ENCODE measurements at places on chromosomes 3 and 15.
A peak's percentile ranks its signal among the peaks of the same experiment; 100 is the strongest.

DNA sequence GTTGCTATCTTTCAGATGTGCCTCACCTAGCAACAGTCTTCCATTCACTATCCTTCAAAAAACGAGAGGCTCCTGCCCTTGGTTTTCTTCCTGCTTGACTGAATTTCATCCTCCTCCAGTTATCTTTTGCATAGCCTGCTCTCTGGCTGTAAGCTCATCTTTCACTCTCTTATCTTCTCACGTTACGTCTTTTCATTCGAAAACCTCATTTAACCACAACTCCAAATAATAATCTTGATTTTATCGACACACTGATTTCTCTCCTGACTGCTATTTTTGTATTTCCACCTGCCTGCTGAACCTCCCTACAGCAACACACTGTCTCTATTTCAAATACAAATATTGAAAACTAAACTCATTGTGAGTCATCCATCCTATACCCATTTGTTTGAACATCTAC is 230.7 kb upstream of the TMC3 start:
- DNase-seq, result no peak

DNA sequence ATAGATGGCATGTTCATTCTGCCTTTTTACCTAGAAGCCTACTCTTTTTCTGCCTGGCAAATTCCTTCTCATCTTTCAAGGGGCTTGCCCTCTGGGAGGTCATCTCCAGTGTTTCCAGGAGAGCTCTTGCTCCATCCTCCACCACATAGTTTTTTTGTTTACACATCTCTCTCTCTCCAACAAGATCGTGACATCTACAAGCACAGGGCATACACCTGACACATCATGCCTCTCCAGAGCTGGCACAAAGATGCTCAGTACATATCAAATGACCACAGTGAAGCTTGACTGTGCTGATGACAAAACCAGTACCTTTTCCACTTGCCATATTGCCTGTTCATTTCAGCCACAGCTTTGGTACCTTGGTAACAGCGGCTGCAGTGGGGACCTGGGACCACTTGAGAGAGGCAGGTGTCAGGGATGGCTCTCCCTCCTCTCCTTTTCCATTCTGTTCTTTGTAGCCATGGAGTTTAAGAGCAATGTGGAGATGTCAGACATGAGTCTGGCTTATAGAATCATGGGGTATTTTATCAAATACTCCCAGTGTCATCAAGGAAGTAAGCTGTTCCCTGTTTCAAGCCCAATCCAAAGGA is 15.4 kb downstream of the ALPK3 start:
- no peak for DNase-seq

- no peak for DNase-seq
These were observed 79.5 kb upstream of the EPHB3 start for GRCh38 chr3:184481984-184482671.

- no peak for DNase-seq
These were observed 185.1 kb upstream of the TPM1 start for GRCh38 chr15:62857411-62857853.

DNA sequence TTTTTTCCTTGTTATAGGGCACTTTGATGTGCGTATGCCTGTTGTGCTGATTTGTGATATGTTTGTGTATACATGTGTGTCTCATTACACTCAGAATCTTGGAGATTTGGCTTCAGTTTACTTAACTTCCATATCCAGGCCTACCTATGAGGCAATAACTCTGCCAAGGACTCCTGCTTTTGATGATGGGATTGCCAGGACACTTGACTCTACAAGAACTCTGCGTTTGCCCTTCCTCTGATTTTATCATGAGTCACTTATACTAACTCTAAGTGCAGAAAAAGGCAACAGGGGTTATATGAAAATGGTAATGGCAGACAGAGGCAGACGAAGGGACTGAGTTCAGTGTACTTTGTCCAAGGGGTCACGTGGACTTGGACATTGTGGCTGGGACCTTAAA is 33.6 kb downstream of the MCTP2 start:
- DNase-seq, result no peak

GRCh38 chr3:168865022-168865551 is 769.4 kb upstream of the GOLIM4 start:
- DNase-seq, result no peak

DNA sequence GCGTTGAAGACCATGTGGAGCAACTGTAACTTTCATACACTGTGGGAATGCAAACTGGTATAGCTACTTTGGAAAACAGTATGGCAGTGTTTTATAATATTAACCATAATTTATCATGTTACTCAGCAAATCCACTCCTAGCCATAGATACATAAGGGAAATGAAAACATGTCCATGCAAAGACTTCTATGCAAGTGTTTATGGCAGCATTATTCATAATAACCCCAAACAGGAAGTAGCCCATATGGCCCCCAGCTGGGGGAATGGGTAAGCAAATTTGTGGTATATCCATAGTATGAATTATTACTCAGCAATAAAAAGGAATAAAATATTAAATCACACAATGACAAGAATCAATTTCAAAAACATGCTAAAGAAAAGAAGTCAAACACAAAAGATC is 23.0 kb upstream of the GATA2 start:
- DNase-seq, result no peak

- DNase-seq, result no peak
These were observed 257.5 kb downstream of the ZNF621 start for GRCh38 chr3:40782111-40782721.

GRCh38 chr15:55737373-55737772 is 5.6 kb downstream of the PRTG start:
- no peak for DNase-seq

- DNase-seq, result no peak
These were observed 27.9 kb upstream of the ACKR4 start for GRCh38 chr3:132569153-132569552.

DNA sequence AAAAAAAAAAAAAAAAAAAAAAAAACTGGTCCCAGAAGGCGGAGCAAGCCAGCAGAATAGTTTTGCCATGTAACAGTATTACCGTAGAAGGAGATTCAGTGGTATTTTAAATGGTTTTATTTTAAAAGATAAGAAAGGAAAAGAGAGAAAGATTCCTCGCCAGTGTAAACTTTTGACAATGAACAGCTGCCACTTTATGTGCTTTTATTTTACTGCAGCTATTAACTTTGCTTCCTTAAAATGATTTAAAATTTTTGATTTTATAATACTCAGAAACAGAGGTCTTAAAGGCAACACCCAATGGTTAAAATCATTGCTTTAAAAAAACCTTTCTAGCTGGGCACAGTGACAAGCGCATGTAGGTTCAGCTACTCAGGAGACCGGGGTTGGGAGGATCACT is 46.8 kb downstream of the TMCO5A start:
- no peak for DNase-seq

GRCh38 chr3:49903451-49904424 is at the start of gene MST1R:
TSS of gene MST1R (minus strand) at chr3:49903873. CDS start at chr3:49903609, 264 bp downstream.
- peak; percentile 69 for DNase-seq

- DNase-seq, result no peak
These were observed 269.8 kb downstream of the FEZF2 start for GRCh38 chr3:62103531-62103930.

DNA sequence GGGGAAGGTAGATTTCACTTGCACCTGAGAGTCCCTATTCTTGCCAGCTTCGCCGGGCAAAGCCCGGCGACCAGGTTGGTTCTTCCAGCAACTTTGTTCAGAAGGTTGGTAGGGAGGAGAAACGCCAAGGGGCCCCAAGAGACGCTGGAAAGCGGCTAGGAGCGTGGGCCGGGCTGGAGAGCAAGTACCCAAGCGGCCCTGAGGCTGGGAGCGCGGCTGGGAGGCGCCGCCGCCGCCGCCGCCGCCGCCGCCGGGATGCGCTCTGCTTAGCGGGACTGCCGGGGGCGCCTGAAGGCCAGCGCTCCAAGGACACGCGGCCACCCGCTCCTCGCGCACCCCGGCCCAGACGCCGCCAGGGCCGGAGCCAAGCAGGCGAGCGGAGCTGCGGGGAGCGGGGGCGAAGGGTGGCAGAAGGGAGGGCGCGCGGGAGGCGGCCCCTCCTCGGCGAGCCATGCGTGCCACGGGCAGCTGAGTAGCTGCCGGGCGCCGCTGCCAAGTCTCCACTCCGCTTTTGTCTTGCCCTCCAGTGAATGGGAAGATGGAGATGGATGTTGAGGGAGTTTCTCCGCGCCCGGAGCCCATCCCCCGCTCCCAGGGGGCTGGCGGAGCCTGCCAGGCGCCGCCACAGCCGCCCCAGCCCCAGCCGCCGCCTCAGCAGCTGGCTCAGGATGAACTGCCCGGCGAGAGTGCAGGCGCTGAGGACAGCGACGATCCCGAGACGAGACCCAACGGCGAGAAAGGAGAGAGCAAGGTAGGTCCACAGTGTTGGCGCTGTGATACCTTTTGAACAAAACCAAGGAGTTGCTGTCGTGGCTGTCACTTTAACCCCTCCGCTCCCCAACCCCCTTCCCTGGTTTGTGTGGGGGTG is 227.4 kb upstream of the AZI2 start:
- DNase-seq, result no peak

- DNase-seq, result no peak
These were observed 100.1 kb downstream of the RPL39L start for GRCh38 chr3:187039100-187039722.

GRCh38 chr3:127443581-127444375 is 146.8 kb downstream of the TPRA1 start:
- no peak for DNase-seq

GRCh38 chr3:11530153-11530721 is 113.5 kb downstream of the VGLL4 start:
- no peak for DNase-seq

- no peak for DNase-seq
These were observed 21.5 kb downstream of the CFAP161 start for GRCh38 chr15:81155375-81156218.

DNA sequence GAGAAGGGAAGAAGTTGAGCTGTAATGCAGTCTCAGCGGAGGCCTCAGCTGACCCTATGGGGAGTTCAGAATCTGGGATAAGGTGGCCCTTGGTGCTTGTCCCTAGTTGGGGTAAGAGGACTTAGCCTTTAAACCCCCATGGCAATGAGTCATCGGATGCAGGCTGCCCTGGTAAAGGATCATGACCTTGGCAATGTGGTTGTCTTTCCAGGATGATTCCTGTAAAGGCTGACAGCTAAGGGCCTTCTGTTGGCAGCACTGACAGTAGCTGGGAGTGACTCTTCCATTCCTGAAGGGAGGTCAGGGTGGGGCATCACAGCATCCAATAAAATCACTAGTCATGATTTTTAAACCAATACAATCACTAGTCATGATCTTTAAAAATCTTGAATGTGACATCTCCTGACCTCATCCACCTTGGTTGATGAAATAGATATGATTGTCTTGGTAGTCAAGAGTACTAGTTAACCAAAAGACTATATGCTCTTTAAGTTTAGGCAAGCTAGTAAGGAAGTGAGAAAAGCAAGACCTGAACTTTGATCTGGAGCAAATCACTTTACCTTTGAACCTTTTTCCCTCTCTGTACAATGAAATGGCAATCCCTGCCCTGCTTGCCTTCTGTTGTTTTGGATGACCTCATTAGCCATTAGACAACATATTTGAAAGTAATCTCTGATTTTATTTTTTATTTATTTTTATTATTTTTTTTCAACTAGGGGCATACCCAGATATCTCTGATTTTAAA is 71.3 kb upstream of the CACNA1D start:
- no peak for DNase-seq

- DNase-seq, result no peak
These were observed 23.8 kb upstream of the IDH2 start for GRCh38 chr15:90126022-90126421.

DNA sequence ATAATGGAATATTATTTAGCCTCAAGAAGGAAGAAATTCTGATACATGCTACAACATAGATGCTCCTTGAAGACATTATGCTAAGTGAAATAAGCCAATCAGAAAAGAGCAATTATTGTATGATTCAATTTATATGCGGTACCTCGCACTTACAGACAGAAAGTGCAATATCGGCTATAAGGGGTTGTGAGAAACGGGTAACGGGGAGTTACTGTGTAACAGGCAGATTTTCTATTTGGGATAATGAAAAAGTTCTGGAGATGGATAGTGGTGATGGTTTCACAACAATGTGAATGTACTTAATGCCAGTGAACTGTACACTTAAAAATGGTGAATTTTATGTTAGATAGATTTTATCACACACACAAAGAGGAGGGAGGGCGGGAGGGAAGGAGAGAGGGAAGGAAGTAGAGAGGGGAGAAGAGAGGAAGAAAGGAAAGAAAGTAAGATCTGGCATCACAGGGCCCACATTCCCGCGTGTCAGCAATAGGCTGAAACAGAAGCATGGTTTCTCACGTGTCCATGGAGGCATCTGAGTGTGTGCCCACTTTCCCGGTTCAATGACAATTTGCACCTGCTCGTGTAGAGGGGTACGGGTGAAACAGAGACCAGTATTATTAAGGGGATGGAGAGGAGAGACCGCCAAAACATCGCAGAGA is 700 bp upstream of the BLM start:
- DNase-seq, result no peak

GRCh38 chr3:135915206-135915605 is 50.3 kb upstream of the PPP2R3A start:
- DNase-seq, result no peak

DNA sequence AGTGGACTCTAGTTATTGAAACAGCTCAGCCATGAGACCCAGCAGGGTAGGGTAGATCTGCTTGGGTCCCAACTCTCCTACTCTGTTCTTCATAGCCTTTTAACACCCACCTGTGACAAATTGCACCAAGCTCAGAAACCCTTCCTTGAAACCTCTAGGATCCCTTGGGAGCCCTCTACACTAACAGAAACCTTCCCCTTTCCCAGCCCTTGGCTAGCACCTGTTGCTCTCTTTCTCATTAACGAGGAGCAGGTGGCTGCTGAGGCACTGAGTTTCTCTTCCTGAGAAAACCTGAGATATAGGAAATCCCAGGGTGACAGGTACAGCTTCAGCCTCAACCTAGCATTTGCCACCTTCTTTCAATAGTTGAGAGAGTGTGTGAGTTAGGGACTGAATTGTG is 88.3 kb upstream of the CLSTN2 start:
- no peak for DNase-seq

DNA sequence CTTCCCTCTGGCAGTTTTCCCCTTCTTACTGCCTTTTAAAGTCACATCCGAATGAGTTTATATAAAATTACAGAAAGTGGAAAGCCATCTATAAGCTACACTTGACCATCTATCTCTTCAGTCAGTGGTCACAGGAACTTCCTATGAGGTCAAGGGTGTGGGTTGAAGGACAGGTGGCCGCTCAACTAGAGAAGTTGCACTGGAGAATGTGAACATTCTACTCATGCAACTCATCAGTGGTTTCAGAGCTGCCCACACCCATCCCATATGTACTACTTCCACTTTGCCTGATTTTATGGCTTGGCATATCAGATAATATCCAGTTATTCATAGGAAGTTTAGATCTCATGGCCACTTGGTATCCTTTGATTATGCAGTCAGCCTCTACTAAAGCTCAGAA is 57.4 kb upstream of the TMEM158 start:
- DNase-seq, result no peak

- DNase-seq, result no peak
These were observed 43.7 kb downstream of the PCSK6 start for GRCh38 chr15:101445562-101446517.

GRCh38 chr15:90000186-90001001 is 730 bp upstream of the ZNF710 start:
- no peak for DNase-seq

DNA sequence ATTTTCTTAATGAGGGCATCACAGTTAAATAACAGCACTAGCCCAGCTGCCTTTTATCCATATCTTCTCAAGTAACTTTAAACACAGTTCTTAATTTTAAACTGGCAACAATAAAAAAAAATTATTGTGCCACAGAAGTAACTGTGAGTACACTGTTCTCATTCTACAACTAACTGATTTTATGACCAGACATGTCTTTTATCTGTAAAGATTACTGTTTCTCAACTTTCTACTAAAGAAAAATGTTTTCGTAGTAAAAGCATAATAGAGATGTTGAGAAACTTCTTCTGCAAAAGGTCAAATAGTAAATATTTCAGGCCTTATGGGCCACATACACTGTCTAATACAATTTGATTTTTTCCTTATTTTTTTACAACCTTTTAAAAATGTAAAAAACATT is 32.0 kb downstream of the PLOD2 start:
- no peak for DNase-seq

Measured in effector memory CD4-positive, alpha-beta T cell (primary cell).